ENCODE measurements at places on chromosomes 3 and 15.

- DNase-seq, result peak; percentile 34
These were observed 472 bp downstream of the BSN start for GRCh38 chr3:49554633-49555265.

GRCh38 chr3:72436863-72437592, 411.2 kb downstream of the SHQ1 start:
- no peak for DNase-seq

DNA sequence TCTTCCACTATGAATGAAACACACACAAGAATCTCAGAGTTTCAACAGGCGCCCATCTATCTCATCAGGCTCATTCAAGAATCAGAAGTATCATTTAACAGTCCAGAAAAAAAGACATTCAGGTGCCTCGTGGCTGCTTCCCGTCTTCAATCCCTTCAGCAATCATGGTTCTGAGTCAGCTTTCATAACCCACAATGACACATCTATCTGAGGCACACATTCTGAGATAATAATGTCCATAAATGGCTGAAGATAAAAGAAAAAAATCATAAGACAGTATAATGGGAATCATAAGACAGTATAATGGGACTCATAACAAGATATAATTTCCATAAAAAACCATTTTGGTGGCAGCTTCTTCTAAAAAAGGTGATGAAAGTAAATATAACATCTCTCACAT, 52.4 kb downstream of the TNIK start:
- DNase-seq, result no peak

DNA sequence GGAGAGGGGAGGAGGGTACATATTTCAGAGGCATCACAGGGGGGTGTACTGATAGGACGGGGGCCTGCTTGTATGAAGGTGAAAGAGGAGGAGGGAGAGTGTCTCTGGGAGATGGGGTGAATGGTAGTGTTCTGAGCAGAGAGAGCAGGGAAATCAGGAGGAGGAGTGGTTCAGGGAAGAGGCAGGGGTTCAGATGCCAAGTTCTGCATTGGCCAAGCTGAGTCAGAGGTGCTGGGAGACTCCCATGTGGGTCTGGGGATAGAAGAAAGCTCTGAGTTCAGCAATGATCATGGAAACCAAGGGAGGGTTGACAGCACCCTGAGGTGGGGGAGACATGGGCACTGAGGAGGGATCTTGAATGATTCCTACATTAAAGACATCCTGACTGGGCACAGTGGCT, 3.0 kb downstream of the CYP8B1 start:
- no peak for DNase-seq

- no peak for DNase-seq
These were observed 6.3 kb upstream of the PLXND1 start for GRCh38 chr3:129612534-129613366.

- DNase-seq, result no peak
These were observed 94.5 kb upstream of the DLG1 start for GRCh38 chr3:197392961-197393360.

DNA sequence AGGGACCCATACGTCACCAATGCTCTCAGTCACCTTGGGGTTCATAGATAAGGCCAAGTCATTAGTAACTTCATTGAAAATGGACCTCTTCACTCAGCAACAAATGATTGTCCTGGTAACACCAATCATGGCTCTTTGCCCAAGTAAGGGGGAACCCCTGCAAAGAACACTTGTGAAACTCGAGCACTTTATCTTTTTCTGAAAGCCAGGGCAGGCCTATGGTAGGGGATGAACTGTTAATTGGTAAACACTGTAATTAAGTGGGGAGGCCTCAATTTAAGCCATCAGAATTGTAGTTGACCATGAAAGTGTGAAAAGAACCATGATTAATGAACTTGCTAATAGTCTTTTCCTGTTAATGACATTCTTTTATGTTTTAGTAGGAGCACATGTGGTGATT, 73.3 kb downstream of the ABHD5 start:
- no peak for DNase-seq

DNA sequence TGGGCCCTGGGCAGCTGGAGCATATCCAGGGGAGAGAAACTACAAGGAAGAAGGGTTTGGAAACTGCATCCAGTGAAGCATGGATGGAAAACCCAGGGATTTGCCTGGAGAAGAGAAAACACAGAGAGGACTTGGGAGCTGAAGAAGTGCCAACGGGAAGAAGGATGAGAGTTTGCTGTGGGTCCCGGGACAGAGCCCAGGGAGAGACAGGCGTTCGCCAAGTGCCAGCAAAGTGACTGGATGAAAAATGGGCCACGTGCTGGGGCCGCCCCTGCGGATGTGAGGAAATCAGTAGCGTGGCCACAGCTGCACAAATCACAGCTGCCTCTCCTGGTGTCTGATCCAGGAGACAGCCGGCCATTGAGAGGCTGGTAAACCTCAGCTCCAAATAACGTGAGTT, 70.4 kb downstream of the HES1 start:
- DNase-seq, result no peak

GRCh38 chr15:56798639-56799038, 65.3 kb upstream of the ZNF280D start:
- DNase-seq, result no peak

- peak; percentile 19 for DNase-seq
These were observed 74.5 kb downstream of the TLE3 start for GRCh38 chr15:70023064-70023768.

GRCh38 chr3:73719413-73719851, 94.7 kb upstream of the PDZRN3 start:
- DNase-seq, result no peak

- DNase-seq, result no peak
These were observed 10.5 kb downstream of the FILIP1L start for GRCh38 chr3:100103558-100104441.

DNA sequence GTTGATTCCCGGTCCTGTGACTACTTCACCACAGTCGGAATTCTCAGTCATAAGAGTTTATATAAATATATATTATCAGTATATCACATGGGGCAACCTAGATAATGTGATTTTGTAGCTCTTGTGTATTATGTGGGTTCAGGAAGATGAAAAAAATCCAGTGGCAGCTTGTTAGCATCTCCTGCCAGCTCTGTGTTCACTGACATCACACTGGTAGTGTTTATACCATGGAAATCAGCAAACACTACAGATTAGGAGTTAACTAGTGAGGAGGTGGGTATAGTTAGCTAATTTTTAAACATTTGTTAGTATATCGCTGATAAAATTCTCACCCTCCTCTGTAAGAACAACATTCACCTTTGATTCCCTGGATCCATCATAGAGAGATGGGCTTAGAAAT, 44.5 kb upstream of the KCNMB2 start:
- DNase-seq, result no peak

DNA sequence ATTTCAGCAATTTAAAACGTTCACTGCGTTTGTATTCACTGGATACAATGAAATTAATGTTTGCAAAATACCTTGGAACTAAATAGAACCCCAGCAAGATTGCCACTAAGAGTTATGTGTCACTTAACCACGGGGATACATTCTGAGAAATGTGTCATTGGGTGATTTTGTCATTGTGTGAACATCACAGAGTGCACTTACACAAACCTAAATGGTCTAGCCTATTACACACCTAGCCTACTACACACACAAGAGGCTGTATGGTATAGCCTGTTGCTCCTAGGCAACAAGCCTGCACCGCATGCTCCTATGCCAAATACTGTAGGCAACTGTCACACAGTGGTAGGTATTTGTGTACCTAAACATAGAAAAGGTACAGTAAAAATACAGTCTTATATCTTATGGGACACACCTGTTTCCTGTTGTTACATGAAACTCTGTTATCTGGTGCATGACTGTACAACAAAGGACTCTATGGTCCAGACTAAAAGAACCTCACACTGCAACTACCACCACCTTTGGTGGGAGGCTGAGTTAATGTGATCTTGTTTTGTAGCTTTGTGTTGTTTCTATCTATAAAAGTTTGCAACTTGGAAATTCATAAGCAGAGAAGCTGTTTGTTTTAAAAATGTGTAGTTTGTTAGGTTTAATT, 92.2 kb upstream of the NTRK3 start:
- no peak for DNase-seq

DNA sequence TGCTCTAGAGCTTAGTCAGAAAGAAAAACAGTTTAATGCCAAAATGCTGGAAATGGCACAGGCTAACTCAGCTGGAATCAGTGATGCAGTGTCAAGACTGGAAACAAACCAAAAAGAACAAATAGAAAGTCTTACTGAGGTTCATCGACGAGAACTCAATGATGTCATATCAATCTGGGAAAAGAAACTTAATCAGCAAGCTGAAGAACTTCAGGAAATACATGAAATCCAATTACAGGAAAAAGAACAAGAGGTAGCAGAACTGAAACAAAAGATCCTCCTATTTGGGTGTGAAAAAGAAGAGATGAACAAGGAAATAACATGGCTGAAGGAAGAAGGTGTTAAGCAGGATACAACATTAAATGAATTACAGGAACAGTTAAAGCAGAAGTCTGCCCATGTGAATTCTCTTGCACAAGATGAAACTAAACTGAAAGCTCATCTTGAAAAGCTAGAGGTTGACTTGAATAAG, 150.5 kb upstream of the LRRFIP2 start:
- no peak for DNase-seq

DNA sequence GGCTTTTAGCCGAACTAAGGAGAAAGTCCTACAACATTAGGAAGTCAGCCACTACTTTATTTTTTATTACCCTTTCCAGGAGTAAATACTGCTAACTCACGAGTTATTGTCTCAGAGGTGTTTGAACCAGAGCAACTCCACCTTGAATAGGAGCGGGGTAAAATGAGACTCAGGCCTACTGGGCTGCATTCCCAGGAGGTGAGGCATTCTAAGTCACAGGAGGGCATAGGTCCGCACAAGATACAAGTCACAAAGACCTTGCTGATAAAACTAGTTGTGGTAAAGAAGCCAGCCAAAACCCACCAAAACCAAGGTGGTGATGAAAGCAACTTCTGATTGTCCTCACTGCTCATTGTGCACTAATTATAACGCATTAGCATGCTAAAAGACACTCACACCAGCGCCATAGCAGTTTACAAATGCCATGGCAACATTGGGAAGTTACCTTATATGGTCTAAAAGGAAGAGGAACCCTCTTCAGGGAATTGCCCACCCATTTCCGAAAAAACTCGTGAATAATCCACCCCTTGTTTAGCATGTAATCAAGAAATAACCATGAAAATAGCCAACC, 555.9 kb downstream of the IGSF11 start:
- DNase-seq, result no peak

GRCh38 chr15:63054985-63055384, 12.4 kb downstream of the TPM1 start:
- no peak for DNase-seq

GRCh38 chr15:56058986-56059385, 65.6 kb upstream of the NEDD4 start:
- DNase-seq, result no peak

DNA sequence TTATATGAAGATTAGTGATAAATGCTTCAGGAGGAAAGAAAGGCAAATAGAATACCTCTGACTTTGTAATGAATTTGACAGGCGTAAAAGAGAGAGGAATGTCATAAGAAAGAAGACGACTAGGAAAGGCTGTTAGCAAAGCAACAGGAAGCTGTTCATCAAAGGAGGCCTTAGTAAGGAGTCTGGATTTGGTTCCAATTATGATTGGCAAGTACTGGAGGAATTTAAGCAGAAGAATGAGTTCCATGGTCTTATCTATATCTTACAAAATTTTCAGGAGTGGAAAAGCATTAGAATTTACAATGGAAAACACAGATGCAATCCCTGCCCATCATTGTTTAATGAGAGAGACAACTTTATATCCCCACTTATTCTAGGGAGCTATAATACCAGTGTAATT, 13.8 kb downstream of the PLSCR1 start:
- no peak for DNase-seq

GRCh38 chr3:52001443-52001974, 5.8 kb upstream of the RPL29 start:
- peak; percentile 69 for DNase-seq

DNA sequence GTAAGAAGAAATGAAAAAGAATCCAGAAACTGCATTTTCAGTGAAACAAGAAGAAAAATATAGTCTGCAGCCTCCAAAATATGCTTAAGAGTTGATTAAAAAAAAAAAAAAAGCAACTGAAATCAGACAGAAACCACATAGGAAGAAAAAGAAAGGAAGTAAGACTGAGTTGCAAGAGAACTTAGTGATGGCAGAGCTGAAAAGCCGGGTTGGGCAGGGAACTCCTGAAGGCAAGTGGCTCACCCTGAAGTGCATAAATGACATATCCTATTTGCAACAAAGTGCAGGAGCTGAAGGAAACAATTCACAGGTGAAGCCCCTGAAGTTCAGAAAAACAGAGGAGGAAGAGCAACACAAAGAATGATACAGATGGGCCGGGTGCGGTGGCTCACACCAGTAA, 108.8 kb upstream of the SLC25A36 start:
- no peak for DNase-seq

GRCh38 chr15:96693515-96693914, 363.0 kb downstream of the NR2F2 start:
- DNase-seq, result no peak

GRCh38 chr3:14240366-14240765, 61.7 kb downstream of the LSM3 start:
- DNase-seq, result no peak

- DNase-seq, result no peak
These were observed 176.7 kb upstream of the TLE3 start for GRCh38 chr15:70274255-70274880.

- DNase-seq, result no peak
These were observed 200.3 kb upstream of the SEMA6D start for GRCh38 chr15:47516972-47517371.

- no peak for DNase-seq
These were observed 1.6 kb upstream of the ITGA11 start for GRCh38 chr15:68433551-68433950.

- DNase-seq, result no peak
These were observed 35.2 kb downstream of the ABTB1 start for GRCh38 chr3:127707851-127708411.

- DNase-seq, result no peak
These were observed 17.8 kb upstream of the MCCC1 start for GRCh38 chr3:183117056-183117455.

- no peak for DNase-seq
These were observed 16.4 kb upstream of the CFAP100 start for GRCh38 chr3:126378341-126378751.

GRCh38 chr3:70273492-70273891, 38.9 kb downstream of the MDFIC2 start:
- no peak for DNase-seq

- DNase-seq, result no peak
These were observed 89.5 kb upstream of the ANKRD28 start for GRCh38 chr3:15887261-15887660.

- DNase-seq, result no peak
These were observed 150.9 kb upstream of the MCTP2 start for GRCh38 chr15:94080416-94080815.

Data from stimulated activated CD4-positive, alpha-beta T cell treated with anti-CD3 and anti-CD28 coated beads, Interleukin-1b, Interleukin-23, amount 100 ng/mL, for 1 hour (primary cell).